ENCODE measurements at places on chromosomes 2 and 18. TPM values are rescaled to one million over a fixed set of nuclear protein-coding genes. Genes with fewer than 3 reads are reported as not detected.

- H3K36me3 ChIP-seq: no peaks in the 10 kb centered on the region
- no peaks in the 10 kb centered on the region for H3K27me3 ChIP-seq
- no peak overlapping the region for H3K27ac ChIP-seq
- no peak for DNase-seq
- no peak overlapping the region for H3K4me3 ChIP-seq
- no peaks in the 10 kb centered on the region for H3K4me1 ChIP-seq
Observed at GRCh38 chr2:237196866-237197618, 111.4 kb downstream of the COPS8 start.

DNA sequence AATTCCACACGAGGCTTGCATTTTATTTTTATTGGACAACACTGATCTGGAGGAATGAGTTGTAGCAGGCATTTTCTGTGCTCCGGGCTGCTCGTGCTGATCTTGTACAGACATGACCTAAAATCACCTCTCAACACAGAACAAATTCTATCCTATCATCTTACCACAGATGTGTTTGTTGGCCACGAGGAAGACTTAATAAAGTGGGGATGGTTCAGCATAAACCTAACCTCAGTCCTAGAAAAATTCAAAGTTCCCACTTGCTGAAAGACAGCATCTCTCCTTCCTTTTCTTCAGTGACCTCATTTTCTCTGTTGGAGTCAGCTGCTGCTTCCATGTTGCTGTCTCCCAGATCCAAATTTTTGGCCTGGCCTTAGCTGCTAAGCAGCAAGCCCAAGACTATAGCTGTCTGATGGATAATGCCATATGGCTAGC, 45.3 kb downstream of the RBKS start:
- H3K36me3 ChIP-seq: no peaks in the 10 kb centered on the region
- no peaks in the 10 kb centered on the region for H3K27me3 ChIP-seq
- no peak for DNase-seq
- no peak overlapping the region for H3K4me3 ChIP-seq
- H3K4me1 ChIP-seq: no peaks in the 10 kb centered on the region

The SAG gene
- total RNA-seq: 0.61 TPM

The SPATA3 gene
- not detected for total RNA-seq

The GKN1 gene
- 1.4 TPM for total RNA-seq

- no peaks in the 10 kb centered on the region for H3K36me3 ChIP-seq
- H3K27me3 ChIP-seq: peaks cover 2% of the 10 kb centered on the region
- H3K4me1 ChIP-seq: no peaks in the 10 kb centered on the region
- H3K4me3 ChIP-seq: no peak overlapping the region
Observed at GRCh38 chr2:230840301-230840700, 24.4 kb upstream of the ITM2C start.

DNA sequence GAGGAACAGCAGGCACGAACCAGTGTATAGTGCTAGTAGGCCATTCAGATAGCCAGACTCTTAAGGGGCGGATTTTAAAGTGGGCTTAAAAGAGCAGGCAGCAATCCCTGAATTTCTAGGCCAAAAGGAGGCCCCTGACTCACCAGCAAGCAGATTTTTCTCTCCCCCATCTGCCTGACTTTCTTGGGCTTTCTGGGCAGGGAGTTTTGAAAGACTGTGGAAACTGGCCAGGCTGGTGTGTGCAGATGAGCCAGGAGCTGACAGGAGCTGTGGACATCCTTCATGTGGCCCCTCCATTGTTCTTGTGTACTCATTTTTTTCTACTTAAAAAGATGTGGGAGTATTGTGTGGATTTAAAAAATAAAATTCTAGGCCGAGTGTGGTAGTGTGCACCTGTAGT, 59.0 kb downstream of the GLI2 start:
- H3K4me3 ChIP-seq: no peak overlapping the region
- no peaks in the 10 kb centered on the region for H3K36me3 ChIP-seq
- no peaks in the 10 kb centered on the region for H3K27me3 ChIP-seq
- no peak for DNase-seq
- H3K4me1 ChIP-seq: no peaks in the 10 kb centered on the region
- H3K27ac ChIP-seq: no peak overlapping the region

DNA sequence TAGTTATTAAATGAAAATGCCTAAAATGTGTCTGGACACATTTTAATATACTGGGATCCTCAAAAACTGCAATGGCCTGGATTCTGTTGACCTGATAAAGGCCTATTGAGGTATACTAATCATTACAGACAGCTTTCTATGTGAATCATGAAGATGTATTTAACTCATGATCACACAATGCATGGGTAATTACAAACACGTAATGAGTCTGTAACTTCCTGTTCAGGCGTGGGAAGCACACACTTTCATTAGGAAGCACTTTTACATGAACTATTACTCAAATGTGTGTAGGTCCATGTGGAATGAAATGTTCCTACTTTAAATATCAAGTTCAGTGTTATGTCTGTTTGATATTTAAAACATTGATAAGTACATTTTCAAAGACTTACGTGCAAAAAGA, 108.7 kb downstream of the NCKAP5 start:
- H3K36me3 ChIP-seq: no peaks in the 10 kb centered on the region
- no peak overlapping the region for H3K27ac ChIP-seq
- DNase-seq: no peak
- H3K4me1 ChIP-seq: no peaks in the 10 kb centered on the region
- no peak overlapping the region for H3K4me3 ChIP-seq

The NCKAP5 gene
- total RNA-seq: 2.0 TPM
